ENCODE measurements at places on chromosomes 3 and 15.

- DNase-seq = no peak
These were observed 252.1 kb downstream of the CPNE4 start for GRCh38 chr3:131782751-131783150.

GRCh38 chr15:56893364-56893678, 25.1 kb upstream of the TCF12 start:
- DNase-seq = no peak

DNA sequence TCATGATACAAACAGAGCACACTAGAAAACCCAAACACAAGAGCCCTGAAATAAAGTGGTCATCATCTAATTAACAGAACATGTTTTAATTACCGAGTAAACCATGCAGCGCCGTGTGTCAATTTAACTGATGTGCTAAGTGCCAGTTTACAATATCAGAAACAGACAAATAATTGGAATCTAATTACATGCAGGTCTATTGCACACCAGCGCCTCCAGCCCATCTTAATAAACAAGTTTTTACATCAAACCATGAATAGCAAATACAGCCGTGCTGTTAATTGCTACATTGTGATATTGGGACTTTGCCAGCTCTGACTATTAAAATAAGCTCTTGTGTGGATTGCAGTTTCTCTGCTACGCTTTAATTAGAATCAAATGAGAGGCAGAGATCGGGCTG, 510.2 kb upstream of the MDFIC2 start:
- no peak for DNase-seq

DNA sequence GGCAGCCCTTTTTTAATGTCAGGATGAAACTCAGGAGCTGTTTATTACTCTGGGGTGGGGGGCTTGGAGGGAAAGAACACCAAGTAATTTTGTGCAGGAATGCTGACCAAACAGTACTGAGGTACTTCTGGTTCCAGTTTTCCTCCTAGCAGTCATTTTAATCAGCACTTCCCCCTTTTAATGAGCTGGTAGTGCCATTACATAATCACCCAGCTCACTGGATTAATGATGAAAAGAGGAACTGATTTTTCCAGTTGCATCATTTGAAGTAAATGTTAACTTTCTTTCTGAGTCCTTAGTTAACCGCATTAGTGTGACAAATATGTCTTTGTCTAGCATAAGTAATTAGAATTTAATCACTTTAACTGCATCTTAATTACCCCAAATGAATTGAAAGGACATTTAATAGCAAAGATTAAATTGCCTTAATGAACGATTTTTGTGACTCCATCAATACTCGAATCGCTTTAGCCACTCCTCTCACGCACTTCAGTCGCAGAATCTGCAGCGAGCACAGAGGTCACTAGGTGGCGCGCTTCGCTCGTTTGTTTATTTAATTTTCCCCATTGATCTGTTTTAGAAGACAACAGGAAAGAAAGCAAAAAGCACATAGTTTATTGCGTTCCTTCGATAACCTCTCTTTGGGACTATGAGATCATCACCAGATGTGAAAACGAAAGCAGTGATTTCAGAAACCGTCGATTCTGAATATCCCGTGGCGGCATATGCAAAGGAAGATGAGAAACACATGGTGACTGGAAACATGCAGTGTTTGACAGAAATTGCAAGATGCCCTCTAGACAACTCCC, 9.8 kb downstream of the ONECUT1 start:
- DNase-seq = peak; percentile 53

- DNase-seq = no peak
These were observed 1.0 kb downstream of the COPS2 start for GRCh38 chr15:49154359-49154758.

DNA sequence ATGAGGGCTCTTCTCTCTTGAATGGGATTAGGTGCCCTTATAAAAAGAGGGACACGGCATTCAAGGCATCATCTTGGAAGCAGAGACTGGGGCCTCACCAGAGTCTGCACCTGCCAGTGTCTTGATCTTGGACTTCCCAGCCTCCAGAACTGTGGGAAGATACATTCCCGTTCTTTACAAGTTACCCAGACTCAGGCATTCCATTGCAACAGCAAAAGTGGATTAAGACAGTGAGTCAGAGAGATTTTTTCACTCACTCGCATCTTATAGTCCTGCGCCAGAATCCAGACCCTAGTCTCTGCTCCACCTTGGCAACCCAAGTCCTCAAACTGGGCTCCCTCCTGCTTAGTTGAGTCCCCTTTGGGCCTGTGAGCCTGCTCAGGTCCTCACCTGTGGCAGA, 2.7 kb downstream of the LCTL start:
- no peak for DNase-seq

DNA sequence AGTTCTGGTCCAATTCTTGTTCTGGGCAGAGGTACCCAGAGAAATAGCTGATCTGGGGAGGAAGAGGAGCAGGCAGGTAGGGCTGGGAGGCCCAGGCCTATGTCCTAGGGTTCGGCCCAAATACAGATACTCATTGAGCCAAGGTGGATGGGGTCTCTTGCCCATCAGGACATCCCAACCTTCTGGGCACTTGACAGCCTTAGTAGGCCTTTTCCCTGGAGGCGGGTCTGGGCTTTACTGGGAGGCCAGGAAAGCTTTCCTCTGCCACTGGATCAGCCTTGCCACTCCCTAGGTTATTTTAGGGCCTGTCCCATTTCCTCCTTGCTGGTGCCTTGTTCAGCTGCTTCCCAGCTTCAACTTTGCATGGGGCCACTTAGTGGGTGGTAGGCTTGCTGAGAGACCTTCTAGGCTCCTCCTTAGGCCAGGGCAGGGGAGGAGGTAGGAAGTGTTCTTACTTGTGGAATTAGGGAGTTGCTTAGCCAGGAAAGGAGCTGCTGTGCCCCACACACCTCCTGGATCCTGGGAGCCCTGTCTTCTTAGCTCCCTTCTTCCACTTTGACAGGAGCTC, 9.7 kb downstream of the TEX264 start:
- DNase-seq = no peak

- DNase-seq = no peak
These were observed 173.6 kb downstream of the UBE2E2 start for GRCh38 chr3:23376516-23377248.

DNA sequence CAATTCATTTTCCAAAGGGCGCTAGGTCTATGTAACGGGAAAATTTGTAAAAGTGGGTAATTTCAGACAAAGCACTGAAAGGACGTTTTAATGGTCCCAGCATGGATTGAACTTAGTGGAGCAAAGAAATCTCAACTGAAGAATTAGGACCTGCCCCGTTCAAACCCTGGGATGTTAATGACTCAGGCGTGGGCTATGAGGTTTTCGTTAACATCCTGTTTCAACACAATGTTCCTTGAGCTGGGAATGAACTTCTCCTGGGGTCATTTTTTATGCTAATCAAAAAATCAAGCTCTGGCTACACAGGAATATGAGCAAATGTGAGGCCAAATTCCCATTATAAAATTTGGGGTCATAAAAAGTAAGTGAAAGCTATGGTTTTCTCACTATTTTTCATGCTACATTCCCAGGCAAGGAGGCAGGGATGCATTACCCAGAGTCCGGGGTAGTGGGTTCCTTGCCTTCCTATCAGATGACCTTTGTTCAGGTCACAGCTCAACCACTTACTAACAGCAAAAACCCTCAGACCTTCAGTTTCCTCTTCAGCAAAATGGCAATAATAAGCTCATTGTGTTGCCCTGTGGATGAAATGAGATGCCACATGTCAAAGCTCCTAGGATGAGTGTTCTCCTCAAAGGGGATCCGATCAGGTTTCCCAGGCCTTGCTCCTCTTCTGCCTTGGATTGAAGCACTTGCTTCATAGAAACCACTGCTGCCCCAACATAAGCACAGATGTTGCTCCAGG, 271.4 kb downstream of the ARRDC4 start:
- no peak for DNase-seq

- DNase-seq = no peak
These were observed 65.0 kb downstream of the MYO5A start for GRCh38 chr15:52463638-52464037.

GRCh38 chr3:44568561-44568960, 13.6 kb downstream of the ZKSCAN7 start:
- no peak for DNase-seq

GRCh38 chr3:189787632-189788031, 156.4 kb downstream of the TP63 start:
- DNase-seq = no peak

DNA sequence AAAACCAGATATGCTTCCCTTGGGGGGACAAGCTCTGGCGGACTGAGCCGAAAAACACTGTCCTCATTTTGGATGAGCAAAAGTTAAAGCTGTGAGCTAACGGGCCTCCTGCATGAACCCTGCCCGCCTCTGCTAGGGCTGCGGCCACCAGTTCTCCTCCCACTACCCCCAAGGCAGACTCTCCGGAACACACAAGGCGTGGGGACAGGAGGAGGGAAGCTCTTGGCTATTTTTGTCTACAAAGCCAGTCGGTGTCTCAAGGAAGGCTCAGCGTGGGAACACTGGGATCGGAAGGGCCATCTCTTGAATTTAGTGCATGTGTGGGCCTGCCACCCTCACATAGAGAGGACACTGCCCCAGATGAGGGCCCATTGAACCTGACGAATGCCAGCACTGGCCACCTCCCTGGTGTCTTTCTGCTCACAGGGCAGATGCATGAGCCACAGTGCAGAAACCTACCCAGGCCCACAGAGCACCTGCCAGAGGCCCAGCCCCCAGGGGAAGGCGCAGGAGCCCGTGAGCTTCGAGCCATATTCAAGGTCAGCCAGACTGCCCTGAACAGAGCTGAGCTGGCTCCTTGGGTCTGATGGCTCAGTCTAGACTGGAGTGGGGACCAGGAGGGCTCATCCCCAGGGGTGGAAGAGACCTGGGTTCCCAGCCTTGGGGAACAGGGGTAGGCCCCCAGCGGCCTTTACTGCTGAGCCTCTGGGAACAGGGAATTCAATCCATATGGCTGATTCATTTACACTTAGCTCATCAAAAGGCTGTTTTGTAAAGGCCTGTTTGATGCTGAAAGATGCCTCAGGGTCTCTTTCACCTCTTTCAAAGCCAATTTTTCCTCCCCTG, 38.3 kb downstream of the HCN4 start:
- no peak for DNase-seq

- DNase-seq = no peak
These were observed 39.6 kb downstream of the TMOD3 start for GRCh38 chr15:51869060-51869421.

DNA sequence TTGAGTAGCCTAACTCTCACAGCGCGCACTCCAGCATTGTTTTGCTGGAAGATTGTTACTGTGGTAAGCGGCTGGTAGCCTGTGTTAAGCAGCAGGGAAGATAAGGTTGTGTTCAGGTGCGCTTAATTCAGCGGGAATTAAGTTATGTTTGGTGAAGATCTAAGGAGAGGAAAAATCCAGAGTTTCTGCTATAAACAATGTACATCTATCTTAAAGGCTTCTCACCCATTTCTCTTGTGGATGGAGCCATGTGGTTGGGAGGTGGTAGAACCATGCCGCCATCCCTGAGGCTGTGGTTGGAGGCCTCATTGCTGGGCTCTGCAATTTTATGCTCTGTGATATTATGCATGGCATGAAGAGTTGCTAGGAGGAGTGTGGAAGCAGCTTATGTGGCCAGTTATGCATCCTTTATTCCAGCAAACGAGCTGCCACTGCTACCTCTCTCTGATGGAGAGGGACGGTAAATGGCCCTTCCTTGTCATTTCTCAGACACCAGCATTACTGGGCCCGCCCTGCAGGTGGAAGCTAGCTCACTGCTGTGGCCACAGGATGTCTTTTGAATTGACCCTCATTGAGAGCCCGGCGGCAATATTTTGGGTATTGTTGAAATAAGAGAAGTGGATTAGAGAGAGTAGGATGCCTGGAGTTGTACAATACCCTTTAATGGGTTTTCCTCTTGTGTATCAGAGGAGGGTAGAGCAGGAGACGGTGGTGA, 1.3 kb downstream of the MINAR1 start:
- DNase-seq = no peak

All from globus pallidus (tissue), 1 donor.